Stimulated activated CD4-positive, alpha-beta T cell treated with anti-CD3 and anti-CD28 coated beads, TNF-alpha, amount 100 ng/mL, for 48 hours (primary cell): ENCODE measurements at places on chromosomes 3 and 15.

- no peak for DNase-seq
These were observed 3.2 kb downstream of the PODXL2 start for GRCh38 chr3:127632035-127632820.

GRCh38 chr3:24161841-24162240, 216.8 kb downstream of the NR1D2 start:
- no peak for DNase-seq

DNA sequence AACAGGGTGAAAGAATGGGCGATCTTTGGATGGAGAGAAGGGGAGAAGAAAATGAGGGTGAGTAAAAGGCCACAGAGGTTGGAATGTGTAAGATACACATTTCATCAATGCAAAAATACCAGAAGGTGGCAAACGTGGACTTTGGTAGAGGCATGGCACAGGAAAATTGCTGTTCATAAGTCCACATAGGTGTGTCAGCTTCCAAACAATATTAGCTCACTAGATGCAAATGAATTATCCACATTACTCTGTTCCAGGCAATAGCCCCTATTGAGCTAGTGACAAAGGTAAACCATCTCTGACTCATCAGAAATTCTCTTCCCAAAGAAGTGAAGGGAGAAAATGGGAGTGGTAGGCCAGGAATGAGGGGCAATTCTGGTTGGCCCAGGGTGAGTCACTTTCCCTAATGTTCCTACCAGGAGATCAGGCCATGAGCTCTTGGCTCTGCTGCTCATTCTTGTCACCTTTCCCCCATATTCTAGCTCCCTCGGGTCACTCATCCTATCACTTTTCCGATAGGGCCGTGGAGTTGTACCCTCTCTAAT, 19.9 kb downstream of the ACKR2 start:
- DNase-seq: no peak

- peak; percentile 57 for DNase-seq
These were observed 1.7 kb upstream of the LINGO1 start for GRCh38 chr15:77634266-77634962.

- no peak for DNase-seq
These were observed 842.8 kb upstream of the EPHA6 start for GRCh38 chr3:95971573-95971972.

GRCh38 chr3:160259589-160259988, 34.4 kb downstream of the C3orf80 start:
- DNase-seq: no peak

- DNase-seq: no peak
These were observed 14.0 kb downstream of the NANOGP8 start for GRCh38 chr15:35071106-35071505.

- DNase-seq: no peak
These were observed 964 bp downstream of the SLC25A20 start for GRCh38 chr3:48897460-48898376.

GRCh38 chr15:66650433-66650832, 51.6 kb upstream of the SMAD6 start:
- no peak for DNase-seq

DNA sequence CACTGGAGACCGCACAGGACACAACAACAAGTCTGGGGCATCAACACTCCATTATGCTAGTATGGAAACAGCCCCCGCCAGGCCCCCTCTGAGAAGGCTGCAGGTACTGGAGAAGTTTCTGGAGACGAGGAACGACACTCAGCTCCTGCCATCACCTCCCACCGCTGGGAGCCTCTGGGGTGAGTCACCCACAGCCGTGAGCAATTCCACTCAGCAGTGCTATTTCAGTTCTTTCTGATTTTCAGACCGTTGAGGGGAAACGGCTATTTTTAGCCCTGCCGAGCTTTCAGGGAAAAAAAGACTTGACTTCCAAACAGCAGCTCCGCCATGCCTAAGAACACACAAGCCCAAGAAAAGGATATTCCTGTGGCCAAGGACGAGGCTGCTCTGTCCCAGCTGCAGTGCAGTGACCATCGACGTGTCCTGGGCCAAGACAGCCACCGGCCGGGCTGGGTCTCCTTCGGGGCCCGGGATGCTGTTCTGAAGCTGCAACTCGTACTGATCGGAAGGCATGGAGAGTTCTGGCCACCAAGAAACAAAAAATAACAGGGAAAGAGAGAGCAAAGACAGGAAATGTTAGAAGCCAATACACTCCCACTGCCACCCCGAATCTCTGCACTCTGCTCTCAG, 40.8 kb downstream of the NUP210 start:
- DNase-seq: no peak

GRCh38 chr15:37209041-37209363, 108.7 kb upstream of the MEIS2 start:
- DNase-seq: no peak

DNA sequence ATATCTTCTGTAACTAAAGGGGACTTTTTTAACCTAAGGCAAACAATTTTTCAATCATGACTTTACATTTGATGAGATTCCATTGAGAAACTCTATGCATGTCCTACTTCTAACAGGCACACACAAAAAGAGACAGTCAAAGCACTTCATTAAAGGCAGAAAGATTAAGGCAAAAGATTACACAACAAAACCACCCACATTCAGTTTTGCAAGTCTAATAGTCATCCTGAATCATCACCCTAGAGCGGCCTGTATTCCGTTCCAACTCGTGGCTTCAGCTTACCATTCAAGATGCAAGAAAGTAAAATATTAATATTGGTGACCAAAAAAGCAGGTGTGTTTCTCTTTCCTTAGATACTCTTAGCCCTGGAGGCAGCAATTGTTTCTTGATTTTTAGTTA, 205.9 kb downstream of the P3H2 start:
- DNase-seq: no peak

DNA sequence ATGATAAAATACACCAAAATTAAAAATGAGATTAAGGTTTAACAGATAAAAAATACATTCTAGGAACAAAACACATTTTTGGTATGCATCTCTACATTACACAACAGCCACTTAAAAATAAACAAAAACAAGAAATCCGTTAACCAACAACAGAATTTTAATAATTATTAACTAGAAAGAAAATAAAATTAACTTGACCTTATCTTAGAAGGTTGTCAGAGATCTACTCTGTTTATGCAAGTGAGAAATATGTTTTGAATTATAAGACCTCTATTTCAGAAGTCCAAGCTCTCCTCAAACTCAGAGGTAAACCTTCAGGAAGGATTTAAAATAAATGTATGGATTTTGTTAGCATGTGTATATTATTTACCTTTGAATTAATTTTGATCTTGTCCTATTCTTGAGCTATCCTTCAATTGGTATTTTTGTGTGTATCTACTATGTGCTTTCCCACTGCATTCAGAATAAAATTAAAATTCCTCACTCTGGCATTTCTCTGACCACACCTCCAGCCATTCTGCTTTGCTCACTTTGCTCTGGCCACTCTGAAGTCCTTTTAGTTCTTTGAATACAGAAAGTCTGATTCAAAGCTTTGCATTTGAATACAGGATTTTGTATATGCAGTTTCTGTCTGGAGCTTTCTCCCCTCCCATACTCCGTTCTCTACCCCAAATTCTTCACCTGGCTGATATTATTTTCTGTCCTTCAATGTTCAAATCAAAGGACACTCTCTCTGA, 352.0 kb downstream of the ZBTB20 start:
- DNase-seq: no peak

GRCh38 chr3:18390024-18390660, 35.0 kb downstream of the SATB1 start:
- no peak for DNase-seq

GRCh38 chr3:66531256-66531655, 30.4 kb upstream of the LRIG1 start:
- DNase-seq: no peak

DNA sequence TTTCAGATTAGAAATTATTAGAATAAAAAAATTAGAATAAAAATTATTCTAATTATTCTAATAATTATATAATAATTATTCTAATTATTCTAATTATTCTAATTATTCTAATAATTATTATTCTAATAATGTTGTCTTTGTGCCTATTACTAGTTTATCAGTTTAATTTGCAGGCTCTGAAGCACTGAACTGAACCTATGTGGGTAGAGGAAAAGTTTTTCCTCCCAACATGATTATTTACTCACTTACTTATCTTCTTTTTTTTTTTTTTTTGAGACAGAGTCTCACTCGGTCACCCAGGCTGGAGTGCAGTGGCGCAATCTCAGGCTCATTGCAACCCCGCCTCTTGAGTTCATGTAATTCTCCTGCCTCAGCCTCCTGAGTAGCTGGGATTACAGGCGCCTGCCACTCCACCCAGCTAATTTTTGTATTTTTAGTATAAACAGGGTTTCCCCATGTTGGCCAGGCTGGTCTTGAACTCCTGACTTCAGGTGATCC, 39.7 kb upstream of the C15orf39 start:
- no peak for DNase-seq

GRCh38 chr3:124779751-124780191, 49.5 kb downstream of the UMPS start:
- no peak for DNase-seq

GRCh38 chr15:86879250-86880229, 799.9 kb downstream of the AGBL1 start:
- no peak for DNase-seq

GRCh38 chr3:64224826-64225610, at the start of gene PRICKLE2:
TSS of gene PRICKLE2 (minus strand) at chr3:64225466. CDS start at chr3:64198927, 26,539 bp downstream.
- no peak for DNase-seq

- DNase-seq: no peak
These were observed 9.5 kb downstream of the TTBK2 start for GRCh38 chr15:42911058-42911592.

DNA sequence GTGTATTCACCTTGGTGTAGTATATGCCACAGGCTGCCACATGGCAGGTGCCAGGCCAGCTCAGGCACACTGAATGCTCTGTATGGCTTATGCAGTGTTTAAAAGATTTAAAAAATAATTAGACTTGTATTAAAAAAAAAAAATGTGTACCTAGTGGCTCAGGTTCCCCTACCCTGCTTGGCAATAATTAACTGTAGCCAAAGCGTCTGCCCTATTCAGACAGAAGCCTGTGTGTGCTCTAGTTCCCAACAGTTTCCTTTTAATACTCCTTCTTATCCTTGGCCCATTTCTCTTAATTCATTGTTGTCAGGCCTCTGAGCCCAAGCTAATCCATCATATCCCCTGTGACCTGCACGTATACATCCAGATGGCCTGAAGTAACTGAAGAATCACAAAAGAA, 752.2 kb upstream of the CFAP20DC start:
- no peak for DNase-seq

- no peak for DNase-seq
These were observed 600.9 kb upstream of the ROBO2 start for GRCh38 chr3:76438971-76439370.

DNA sequence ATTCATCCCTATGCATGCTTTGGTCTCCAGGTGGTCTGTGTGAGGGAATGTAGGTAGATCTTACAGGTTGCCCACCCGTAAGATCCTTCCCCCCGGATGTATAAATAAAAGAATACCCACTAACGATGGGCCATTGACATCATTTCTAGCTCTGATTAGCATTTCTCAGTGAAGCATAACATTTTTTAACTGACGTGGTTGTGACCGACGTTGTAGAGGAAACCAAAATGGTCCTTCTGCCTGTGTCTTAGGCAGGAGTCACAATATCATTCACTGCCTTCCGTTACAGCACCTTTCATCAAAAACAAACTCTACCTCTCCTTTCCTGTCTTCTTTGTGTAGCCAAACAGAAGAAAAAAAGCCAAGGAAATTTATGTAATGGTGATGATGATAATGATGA, 27.3 kb upstream of the UMPS start:
- DNase-seq: no peak

DNA sequence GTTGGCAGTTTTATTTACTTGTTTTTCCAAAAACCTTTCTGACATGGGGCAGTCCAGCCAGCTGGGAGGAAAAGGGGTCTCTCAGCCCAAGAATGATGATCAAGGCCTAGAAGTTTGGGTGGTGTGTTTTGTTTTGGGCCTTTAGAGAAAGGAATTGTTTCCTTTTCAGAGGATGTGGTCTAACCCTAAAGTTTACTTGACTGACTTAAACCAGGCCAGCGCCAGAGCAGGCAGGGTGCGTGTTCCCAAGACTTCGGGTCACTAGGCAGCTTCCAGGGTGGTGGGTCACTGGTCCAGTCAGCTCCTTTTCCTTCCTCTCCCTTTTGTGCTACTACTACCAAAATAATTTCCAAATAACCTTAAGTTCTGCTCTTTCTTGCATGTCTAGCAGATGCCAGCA, 4.9 kb downstream of the FLNB start:
- DNase-seq: no peak

DNA sequence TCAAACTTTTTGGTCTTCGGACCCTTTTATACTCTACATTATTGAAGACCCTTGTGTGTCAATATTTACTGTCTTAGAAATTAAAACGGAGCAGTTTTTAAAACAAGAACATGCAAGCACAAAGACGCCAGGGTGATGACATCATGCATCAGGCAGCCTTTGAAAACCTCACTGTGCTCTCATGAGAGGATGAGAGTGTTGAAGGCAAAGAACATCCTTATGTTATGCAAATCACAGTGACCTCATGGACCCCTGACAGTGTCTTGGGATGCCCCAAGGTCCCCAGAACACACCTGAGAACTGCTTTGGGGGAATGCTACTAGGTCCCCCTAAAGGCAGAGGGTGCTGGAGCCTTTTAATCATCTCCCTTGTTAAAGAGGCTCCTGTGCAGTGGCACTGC, 51.6 kb downstream of the CHDH start:
- no peak for DNase-seq

DNA sequence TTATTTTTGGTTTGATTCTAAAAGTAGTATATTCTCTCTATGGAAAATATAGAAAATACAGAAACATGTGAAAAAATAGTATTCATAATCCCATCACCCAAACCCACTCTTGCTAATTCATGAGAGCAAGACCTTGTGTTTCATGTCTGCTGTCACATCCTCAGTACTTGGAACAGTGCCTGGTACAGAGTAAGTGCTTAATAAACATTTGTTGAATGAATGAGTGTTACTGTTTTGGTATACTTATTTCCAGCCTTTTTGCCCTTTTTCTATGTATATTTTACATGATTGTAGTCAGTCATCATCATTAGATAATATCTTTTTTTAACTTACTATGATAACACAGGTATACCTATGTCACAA, 59.3 kb downstream of the IL16 start:
- no peak for DNase-seq

DNA sequence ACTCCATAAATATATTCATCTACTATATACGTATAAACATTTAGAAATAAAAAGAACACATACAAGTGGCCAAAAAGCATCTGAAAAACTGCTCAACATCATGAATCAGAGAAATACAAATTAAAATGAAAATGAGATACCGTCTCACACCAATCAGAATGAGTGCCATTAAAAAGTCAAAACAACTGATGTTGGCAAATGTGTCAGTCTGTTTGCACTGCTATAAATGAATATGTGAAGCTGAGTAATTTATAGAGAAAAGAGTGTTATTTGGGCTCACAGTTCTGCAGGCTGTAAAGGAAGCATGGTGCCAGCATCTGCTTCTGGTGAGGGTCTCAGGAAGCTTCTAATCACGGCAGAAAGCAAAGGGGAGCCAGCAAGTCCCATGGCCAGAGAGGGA, 620.3 kb upstream of the CCDC54 start:
- DNase-seq: no peak

GRCh38 chr3:112894258-112894657, 47.6 kb upstream of the CD200R1L start:
- no peak for DNase-seq
